ENCODE measurements at places on chromosomes 12 and 14.

DNA sequence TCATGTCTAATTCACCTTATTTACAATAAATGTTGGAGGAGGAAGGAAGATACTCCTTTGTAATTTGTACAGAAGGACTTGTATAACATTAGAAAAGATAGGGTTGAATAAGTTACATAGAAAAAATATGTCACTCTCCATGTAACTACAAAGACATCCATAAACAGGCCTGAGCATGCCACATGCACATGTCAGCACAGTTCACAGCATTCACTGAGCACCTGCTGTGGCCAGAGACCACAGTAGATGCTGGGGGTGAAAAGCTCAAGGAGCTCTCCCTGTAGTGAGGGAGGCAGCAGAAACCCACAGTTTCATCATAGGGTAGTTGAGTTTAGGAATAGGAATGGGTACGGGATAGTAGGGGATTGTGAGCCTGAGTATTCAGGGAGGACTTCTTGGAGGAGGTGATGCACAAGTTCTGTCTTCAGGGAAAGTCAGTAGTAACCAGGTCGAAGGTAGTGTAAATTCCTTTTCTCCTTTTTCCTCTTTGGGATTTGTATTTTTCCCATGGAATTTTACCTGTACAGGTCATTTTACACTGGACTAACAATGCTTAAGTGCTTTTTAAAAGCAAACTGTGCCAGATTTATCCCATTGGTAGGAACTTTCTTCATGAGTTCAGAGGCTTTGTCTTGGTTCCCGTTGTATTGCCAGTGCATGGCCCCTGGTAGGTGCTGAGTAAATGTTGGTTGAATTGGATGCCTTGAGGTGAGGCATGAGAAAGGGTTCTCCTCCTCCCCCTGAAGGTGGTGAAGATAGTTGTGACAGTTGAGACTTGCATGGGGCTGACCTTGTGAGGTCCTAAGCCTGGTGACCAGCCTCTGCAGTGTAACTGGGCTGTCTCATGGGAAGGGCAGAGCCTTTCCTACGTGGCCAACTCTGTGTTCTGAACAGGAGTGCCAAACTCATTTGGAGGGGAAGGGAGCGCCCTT lies 20.2 kb downstream of the PRKCH start:
- DNase-seq, result no peak

- DNase-seq, result no peak
Observed at GRCh38 chr14:31926123-31926522, 151.0 kb upstream of the ARHGAP5 start.

DNA sequence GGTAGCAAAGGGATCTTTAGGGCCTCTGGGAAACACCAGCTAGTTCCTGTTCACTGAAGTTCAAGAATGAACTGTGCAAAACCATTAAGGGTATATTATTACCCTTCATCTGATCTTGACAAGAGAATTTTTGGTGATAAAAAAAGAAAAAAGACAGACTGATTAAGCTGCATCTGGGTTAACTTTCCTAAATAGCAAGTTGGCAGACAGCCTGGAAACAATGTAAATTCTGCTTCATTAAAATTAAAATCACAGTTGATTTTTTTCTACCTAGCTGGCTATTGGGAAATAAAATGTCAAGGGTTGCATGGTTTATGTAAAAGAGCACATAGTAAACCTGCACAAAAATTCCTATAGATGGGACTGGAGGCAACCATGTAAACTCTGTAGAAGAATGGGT lies 126.6 kb upstream of the PRKD1 start:
- DNase-seq, result no peak

DNA sequence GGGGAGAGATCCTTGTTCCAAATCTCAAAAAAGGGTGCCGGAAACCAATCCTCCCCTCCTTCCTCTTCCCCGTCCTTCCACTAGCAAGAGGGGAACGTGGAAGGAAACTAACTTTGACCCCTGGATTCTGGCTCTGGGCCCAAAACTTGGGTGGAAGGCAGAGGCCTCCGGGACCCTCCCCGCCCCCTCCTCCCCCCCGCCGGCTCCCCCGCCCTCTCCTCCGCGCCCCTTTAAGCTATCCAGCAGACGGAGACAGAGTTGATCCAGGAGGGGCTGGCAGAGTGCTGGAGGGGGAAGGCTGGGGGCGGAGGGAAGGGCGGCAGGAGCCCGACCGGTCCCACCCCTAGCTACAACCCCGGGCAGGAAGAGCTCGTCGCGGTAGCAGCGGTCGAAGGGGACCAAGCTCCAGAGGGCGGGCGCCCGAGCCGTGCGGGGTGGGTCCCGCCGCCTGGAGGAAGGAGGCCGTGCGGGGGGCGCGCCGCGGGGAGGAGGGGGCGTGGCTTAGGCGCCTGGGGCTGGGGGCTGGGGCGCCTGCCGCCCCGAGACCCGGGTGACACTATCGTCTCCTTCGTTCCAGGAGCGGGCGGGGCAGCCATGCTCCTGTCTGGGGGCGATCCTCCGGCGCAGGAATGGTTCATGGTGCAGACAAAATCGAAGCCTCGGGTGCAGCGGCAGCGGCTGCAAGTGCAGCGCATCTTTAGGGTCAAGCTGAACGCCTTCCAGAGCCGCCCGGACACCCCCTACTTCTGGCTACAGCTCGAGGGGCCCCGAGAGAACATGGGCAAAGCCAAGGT lies at the start of gene NYNRIN:
Gene NYNRIN (plus strand): TSS at position 351 of the 794 bp plus-strand sequence. CDS start 244 bp downstream, at position 595.
- peak; percentile 14 for DNase-seq

- DNase-seq, result no peak
Observed at GRCh38 chr12:102740141-102740955, 176.7 kb downstream of the PAH start.

DNA sequence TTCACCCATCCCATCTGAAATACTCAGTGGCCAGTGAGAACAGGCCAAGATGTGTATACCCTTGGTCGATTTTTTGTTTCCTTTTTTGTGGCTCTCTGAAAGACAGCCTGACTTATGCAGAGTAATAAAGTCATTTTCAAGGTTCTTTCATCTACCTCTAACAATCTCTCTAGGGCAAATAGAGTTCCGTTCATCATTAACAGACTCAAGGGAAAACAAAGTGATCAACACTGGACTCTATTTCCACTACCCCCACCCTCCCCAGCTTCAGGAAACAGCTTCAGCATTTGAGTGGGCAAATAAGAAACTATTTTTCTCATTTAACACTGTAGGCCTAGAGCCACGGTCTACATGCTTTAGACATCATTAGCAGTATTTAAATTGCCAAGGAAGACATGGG lies 15.9 kb downstream of the PRKAB1 start:
- no peak for DNase-seq

GRCh38 chr12:96472384-96472783 lies 17.0 kb upstream of the CFAP54 start:
- DNase-seq, result no peak

- DNase-seq, result no peak
Observed at GRCh38 chr12:112046003-112046402, 32.8 kb downstream of the ERP29 start.

- no peak for DNase-seq
Observed at GRCh38 chr12:22828066-22828465, 203.1 kb downstream of the ETNK1 start.

- DNase-seq, result no peak
Observed at GRCh38 chr14:69615121-69615495, 3.7 kb downstream of the SUSD6 start.

DNA sequence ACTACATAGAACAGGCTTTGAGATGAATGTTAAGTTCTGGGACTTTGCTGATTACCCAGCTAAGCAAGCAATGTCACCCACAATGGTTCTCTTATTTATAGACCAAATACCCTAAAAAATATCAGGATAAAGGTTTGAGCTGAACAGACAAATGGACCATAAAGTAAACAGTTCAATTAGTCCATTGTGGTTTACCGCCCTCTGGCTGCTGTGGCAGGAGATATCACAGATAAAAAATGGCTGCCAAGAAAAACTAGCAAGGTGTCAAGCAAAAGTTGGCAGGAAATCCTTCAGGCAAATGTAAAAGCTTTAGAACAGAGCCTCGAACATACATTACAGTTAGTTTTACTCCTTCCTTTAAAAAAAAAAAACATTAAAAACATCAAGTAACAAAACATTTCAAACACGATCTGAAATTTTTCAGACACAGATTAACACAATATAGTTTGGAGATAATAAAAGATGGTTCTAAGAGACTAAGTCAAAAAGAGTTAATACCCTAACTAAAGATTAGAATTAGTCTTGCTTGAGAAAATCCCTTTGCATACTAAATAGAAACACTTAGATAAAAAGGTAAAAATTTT lies 41.3 kb downstream of the MED13L start:
- DNase-seq, result no peak

DNA sequence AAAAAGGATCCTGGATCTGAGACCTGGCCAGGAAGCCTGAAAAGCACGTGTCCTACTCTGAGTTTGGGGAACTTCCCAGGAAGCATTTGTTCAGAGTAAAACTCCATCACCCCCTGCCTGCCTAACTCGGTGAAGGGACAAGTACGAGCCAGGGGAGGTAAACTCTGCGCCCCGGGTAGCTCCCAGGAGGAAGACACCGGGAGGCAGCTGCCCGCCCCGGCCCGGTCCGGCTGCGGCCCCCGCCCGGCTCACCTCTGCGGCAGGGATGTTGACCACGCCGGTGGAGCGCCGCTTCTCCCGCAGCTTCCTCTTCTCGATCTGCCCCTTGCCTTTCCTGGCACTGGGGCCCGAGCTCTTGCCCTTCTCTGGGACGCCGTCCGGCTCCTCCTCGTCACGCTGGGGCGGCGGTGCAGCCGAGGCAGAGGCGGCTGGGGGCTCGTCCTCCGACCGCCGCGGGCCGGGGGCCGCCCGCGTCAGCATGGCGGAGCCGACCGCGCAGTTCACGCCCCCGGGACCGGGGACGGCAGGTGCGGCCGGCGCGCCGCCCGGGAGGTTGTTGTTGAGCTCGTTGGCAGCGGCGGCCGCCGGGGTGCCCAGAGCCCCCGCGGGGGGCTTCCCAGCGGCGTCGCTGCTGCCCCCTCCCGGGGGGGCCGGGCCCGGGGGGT lies 1.2 kb downstream of the PAWR start:
- DNase-seq, result no peak

DNA sequence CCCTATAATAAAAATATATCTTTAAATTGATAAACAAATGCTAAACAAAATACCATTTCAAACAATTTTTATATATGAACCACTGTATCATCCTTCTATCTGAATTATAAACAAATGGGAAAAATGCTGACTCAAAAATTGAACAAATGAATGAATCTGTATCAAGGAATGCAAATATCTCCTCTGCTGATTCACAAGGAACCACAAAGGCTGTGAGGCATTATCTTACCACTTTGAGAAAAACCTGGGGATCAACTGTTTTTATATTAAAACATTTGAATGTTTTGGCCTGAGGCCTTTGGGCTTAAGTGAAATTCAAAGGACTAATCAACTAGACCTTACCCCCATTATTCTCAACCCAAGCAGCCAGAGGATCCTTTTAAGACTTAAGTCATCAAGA lies 86.3 kb downstream of the EML5 start:
- DNase-seq, result no peak

- no peak for DNase-seq
Observed at GRCh38 chr12:128754275-128754674, 69.5 kb downstream of the SLC15A4 start.

GRCh38 chr12:42410340-42410739 lies 84.4 kb downstream of the PPHLN1 start:
- no peak for DNase-seq

Data from anterior cingulate cortex (tissue), 58 donors.